Stimulated activated CD4-positive, alpha-beta T cell treated with anti-CD3 and anti-CD28 coated beads, TNF-alpha, amount 100 ng/mL, for 4 hours (primary cell): ENCODE measurements at places on chromosomes 3 and 15.

DNA sequence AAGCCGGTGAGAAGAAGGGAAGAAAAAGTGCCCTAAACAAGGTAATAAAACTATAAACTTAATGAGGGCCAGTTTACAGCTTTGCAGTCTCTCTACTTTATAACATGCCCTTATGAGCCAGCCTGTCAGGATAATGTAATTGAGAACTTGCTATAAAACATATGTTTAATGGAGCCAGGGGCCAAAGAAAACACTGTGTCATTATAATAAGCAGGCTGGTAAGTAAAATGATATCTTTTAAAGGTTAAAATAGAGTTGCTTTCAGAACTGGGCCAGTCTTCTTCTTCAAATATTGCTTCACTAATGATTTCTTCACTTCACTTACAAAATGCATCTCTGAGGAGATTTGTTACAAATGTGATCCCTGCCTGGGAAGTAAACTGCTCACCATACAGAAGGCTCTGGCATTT, 192.5 kb downstream of the SHOX2 start:
- DNase-seq: no peak

DNA sequence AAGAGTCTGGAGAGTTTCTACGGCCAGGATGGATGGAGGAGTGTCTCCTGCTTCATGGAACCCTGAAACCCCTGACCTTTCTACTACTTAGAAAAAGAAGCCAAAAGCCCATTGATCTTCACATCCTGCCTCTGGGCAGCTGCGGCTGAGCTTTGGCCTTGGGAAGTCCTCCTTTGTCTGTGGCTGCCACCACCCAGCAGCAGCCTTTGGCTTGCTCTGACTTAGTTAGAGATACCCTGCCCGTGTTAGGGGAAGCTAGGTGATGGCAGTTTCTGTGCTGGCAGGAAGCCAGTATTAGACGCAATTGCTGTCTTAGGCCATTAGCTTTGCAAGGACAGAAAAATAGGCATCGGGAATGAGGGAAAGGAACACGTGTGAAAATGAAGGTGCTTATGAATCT, 18.8 kb downstream of the APH1B start:
- no peak for DNase-seq

- no peak for DNase-seq
These were observed 278.0 kb downstream of the FOXP1 start for GRCh38 chr3:71305231-71306206.

DNA sequence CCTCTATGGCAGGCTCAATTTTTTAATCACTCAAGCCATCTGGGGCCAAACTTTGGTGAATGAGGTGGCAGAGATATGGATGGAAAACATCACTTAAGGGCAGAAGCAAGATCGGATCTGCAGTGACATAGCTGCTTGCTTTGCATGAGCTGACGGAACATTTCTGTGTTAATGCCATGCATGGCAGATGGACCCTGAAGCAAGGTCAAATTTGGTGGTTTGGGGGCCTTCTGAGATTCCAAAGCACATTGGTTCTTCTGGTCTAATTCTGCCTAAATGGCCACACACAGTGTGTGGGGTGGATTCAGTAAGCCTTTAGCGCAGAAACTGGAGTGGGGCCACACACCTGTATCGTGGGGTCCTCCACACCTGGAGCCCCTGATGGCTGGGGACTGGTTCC, 38.3 kb upstream of the BCL2L10 start:
- no peak for DNase-seq

DNA sequence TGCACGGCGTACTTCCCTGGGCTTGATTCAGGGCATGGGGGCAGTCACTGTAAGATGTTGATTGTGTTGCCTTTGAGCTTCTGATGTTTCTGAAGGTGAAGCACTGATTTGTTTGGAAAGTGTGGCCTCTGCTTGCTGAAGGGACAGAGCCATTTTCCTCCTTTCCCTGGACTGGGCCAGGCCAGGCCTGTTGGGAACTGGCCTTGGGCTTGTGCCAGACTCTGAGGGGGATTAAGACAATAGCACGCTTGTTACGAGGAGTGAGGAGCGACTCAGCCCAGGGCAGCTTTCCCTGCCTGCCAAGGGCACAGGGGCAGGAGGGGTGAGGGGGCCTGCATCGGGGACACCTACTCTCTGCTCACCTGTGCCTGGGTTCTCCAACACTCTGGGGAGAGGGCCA, 42.9 kb downstream of the LINGO1 start:
- DNase-seq: no peak

DNA sequence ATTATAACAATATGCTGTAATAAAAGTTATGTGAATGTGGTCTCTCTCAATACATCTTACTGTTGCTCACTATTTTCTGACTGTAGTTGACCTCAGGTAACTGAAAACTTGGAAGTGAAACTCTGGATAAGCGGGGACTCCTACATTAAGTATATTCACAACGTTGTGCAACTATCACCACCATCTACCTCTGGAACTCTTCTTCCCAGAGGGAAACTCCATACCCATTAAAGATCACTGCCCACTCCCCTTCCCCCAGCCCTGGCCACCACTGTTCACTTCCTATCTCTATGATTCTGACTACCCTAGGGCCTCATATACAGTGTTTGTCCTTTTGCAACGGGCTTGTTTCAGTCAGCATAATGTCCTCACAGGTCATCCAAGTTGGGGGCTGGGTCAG, 20.7 kb downstream of the SLCO3A1 start:
- DNase-seq: no peak

- no peak for DNase-seq
These were observed 375.3 kb downstream of the ROBO1 start for GRCh38 chr3:79392479-79392878.

- DNase-seq: no peak
These were observed 489.2 kb upstream of the UBE2E2 start for GRCh38 chr3:22713936-22714335.

DNA sequence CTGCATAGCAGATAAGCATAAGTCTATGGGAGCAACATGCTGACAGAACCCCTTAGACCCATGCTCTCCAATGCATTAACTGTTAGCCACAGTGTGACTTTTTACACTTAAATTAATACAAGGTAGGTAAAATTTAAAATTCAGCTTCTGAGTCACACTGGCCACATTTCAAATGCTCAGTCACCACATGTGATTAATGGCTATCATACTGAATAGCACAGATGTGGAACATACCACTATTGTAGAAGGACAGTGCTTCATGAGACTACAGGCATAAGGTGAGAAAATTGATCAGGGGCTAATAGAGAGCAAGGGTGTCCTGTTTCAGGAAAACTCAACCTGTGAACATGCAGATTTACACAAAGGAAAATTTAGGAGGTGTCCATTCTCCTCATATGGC, 357.0 kb upstream of the SEMA6D start:
- DNase-seq: no peak

GRCh38 chr3:169744366-169745054, 20.4 kb downstream of the TERC start:
- DNase-seq: no peak

- no peak for DNase-seq
These were observed 38.2 kb upstream of the CNOT10 start for GRCh38 chr3:32646761-32647160.

GRCh38 chr15:52505151-52505550, 23.5 kb downstream of the MYO5A start:
- no peak for DNase-seq

DNA sequence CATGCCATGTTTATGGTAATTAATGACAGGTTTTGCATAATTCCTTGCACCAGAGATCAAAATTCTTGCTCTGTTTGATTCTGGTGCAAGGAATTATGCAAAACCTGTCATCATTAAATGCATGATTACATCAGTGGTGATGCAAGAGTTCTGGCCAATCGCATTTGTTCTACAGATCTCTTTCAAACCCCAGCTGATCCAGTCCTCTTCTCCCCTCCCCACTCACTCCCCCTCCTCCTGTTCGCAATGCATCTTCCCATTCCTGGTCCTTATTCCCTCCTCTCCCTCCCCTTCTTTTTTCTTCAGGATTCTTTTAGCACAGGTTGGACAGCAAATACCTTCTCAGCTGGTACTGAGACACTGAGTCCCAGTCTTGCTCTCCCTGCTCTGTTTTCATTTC, 82.1 kb downstream of the GABRB3 start:
- no peak for DNase-seq

DNA sequence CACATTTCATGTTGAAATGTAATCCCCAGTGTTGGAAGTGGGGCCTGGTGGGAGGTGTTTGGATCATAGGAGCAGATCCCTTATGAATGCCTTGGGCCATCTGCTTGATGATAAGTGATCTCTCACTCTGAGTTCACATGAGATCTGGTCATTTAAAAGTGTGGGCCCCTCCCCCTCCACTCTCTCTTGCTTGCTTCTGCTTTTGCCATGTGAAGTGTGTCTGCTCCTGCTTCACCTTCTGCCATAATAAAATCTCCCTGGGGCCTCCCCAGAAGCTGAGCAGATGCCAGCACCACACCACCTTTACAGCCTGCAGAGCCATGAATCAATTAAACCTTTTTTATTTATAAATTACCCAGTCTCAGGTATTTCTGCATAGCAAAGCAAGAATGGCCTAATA, 14.2 kb upstream of the CD200R1L start:
- DNase-seq: no peak

- DNase-seq: no peak
These were observed 184.3 kb downstream of the PCCB start for GRCh38 chr3:136434429-136434828.

DNA sequence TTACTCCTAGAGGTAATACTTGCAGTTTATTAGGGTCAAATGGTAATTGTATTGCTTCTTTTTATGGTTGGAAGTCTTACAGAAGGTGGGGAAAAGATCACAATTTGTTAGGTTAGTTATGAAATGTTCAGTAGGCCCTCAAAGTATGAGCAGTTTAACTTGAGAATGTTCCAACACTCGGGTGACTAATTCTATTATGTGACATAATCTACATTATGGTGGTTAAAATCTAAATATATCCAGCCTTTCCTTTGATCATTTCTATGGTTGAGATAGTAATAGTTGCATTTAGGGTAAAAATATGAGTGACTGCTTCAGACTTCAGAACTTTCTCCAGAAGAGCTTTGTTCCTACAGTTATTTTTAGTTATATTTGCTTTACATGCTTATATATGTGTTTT, 19.6 kb upstream of the FBXO22 start:
- DNase-seq: no peak

DNA sequence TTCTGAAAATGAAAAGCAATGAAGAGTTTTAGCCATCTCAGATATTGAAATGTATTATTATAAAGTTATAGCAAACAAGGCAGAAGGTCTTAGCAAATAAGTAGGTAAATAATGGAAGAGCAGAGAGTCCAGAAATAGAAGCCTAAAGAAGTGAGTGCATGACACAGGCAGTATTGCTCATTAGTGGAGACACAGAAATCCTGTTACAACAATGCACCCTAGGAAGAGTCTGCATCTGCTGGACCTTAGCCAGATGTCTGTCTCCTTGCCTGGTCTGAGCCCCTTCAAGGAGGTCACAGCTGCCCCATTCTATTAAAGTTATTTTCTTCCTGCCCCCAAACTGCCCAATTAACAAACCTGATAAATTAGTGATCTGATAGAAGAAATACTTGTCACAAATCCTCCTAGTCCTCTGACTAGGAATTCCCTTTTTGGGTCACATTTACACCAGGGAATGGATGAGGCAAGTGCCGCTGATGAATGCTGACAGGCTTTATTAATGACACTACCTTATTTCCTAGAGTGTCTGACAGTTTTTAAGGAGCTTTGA, 51.9 kb downstream of the HOMER2 start:
- DNase-seq: no peak

GRCh38 chr3:50447290-50447840, 56.1 kb downstream of the CACNA2D2 start:
- no peak for DNase-seq

DNA sequence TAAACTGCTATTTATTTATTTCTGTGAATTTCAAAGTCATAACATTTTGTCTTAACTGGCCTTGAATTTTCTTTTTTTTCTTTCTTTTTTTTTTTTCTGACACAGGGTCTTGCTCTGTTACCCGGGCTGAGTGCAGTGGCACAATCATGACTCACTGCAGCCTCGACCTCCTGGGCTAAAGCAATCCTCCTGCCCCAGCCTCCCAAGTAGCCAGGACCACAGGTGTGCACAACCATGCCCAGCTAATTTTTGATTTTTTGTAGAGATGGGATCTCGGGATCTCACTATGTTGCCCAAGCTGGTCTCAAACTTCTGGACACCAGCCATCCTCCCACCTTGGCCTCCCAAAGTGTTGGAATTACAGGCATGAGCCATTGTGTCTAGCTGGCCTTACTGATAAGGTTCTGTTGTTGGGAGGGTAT, 77.4 kb upstream of the TNFSF10 start:
- DNase-seq: no peak

DNA sequence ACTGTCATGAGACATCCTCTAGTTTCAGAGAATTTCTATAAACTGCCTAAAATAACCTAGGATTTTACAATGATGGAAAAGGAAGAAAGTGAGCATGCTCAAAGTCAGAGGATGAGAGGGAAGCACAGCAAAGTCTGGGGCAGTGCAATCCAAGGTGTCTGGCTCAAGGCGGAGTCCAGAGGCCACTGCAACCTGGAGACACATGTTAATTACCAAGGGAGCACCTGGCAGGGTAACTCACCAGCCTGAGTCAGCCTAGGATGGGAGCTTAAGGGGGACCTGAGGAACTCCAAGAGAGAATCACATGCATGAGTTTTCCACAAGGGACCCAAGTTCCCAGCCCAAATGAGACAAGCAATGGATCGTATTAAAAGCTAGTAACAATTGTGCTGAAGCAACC, 49.8 kb downstream of the PLD1 start:
- DNase-seq: no peak

DNA sequence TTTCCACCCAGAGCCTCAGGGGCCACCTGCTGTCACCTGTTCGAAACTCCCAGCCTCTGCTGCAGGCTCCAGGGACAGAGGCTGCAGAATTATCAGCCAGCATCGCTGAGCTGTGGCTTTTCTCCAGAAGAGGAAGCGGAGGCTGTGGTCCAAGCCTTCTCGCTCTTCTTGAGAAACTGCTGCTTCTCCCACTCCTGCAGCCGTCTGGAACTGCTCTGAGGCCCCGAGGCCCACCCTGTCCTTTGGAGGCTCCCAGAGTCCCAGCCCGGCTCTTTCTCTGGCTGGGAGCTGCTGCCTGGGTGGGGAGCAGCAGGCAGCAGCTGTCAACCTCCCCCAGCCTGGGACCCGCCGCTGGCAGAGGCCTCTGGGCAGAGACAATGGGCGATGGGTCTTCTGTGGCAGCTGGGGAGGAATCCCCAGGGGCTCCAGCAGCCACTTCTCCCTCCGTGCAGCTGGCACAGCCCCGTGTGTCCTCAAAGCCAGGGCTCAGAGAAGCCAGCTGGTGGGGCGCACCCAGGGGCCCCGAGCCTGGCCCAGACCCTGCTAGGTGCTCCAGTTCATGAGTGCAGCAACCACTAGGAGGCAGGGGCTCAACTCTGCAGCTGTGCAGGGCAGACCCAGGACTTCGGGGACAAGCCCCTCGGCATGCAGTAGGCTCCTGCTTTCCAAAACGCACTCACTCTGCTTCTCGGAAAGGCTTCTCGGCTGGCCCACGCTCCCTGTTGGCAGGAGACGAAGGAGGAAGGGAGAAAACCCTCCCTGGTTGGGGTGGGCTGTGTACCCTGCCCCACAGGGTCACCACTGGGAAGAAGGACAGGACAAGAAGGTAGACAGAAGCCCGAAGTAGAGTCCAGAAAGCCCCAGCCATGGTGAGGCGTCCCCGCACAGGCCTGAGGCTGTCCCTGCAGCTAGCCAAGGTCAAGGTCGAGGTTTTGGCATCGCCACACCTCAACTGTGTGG, 49.9 kb upstream of the FURIN start:
- peak; percentile 17 for DNase-seq
